ENCODE measurements at places on chromosomes 5 and 9.

DNA sequence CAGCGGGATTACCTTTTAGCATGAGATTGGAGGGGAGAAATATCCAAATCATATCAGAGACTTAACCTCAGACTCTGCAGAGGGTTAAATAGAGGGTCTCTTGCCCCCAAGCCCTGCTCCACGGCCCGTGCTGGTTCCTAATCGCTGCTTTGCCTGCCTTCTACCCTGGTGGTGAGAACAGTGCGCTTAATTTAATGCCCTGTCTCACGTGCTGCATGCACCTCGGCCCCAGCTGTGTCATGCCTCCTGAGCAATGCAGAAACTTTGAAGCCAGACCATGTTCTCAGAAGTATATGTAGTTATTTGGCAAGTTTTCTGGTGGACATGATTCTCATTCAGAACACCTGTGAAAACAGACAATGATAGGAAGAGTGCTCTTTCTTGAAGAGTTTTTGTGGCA, 1.4 kb downstream of the OTULIN start:
- no peak for DNase-seq

DNA sequence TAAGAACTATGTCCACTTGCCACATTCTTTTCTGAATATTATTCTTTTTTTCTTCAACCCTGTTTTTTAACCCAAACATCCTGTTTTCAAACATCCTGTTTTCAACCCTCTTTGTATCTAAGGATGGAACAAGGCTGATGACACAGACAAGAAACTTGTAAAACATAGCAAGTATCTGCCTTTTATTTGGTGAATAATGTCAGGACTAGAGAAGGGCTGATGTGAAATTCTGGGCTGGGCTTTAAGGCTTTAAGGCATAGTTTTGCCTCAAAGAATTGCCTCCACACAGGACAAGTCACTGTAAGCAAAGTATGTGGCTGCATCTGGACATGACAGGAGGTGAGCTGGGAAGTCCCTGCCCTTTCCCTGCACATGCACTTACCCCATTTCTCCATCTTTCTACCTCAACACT, 42.5 kb upstream of the RIC1 start:
- DNase-seq: no peak

DNA sequence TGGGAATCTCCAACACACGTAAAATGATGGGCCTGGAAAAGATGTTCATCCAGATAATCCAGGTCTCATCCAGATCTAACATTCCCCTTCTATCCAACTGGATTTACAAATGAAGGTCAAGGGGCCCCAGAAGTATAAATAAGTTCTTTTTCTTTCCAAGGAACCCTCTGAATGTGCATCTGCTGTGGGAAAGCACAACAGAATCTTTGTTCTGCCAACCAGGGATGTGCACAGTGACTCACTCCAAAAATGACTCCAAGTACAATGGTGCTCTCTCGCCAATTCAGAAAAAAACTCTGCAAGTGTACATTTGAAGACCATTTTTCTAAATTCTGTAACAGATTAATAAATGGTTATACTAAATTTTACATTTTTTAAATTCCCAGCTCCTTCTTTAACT, 12.4 kb downstream of the RAPGEF6 start:
- DNase-seq: no peak

DNA sequence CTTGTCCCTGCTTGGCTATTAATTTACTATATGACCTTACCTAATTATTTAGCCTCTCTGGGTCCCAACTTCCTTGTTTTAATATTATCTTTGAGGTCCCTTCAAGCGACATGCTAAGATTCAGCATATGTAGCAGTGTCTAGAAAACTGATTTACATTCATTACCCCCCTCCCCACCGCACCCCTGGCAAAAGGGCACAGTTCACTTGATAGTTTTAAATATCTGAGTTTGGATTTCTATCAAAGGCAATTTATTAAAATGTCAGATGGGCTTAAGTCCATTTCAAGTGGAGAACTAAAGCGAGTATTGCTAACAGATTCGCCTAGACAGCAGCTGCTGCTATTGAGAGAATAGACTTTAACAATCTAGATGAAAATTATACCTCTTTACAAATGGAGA, 3.9 kb downstream of the CEMIP2 start:
- DNase-seq: no peak

- DNase-seq: no peak
These were observed 109.5 kb downstream of the MYO10 start for GRCh38 chr5:16826379-16827125.

- DNase-seq: no peak
These were observed 37.2 kb upstream of the S1PR3 start for GRCh38 chr9:88954066-88954465.

- no peak for DNase-seq
These were observed 9.9 kb downstream of the GFPT2 start for GRCh38 chr5:180343110-180343830.

DNA sequence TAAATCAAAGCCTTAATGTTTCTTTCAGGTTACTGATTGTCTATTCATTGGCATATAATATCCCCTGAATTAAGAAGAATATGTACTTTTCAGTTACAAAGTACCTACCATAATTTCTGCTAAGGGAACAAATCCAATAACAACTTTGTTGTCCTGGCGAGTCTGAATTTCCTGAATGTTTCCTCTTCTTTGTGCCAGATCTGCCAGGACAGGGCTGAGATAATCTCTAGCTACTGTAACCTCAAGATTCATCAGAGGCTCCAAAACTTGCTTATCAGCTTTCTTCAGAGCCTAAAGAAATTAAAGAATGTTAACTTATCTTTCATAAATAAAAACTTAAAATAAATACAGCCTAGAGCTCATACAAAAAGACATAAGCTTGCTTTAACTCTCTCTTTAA, 37.2 kb downstream of the HEXB start:
- DNase-seq: no peak

GRCh38 chr5:30592833-30593232, 600.7 kb upstream of the CDH6 start:
- no peak for DNase-seq

- DNase-seq: no peak
These were observed 90.9 kb upstream of the MINAR2 start for GRCh38 chr5:129656952-129657351.

- DNase-seq: no peak
These were observed 561.4 kb downstream of the BNC2 start for GRCh38 chr9:16309082-16309468.

DNA sequence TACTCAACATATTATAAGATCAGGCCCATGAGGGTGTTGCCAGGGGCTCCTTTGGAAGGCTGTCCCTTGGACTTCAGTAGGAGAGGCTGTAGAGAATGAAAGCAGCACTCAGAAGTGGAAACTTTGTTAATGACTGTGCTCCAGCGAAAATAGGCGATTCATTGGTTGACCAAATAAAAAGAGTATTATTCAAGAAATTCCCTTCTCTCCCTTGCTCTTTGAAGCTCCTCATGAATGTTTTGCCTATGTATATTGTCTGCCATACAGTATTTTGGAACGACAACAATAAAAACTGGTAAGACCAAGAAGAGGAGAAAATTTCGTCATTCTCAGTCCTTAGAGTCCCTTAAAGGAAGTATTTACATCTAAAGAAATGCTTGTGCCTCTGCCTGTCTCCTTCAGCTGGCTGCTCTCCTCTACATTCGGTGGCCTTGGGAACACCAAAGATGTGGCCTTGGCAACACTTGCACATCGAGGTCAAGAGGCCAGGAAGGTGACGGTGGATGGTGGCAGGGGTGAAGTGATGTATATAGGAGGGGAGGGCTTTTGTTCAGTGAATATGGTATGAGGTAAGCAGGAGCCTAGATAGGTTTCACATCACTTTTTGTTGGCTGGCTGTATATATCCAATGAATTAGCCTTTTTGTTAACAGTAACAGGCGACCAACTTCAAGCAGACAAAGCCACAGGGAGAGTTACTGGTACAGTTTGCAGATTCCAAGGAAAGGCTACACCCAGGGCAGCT, 95.0 kb upstream of the ACTBL2 start:
- no peak for DNase-seq

GRCh38 chr9:84432746-84433145, 92.2 kb upstream of the SLC28A3 start:
- DNase-seq: no peak

GRCh38 chr9:97744710-97745708, 47.9 kb upstream of the XPA start:
- no peak for DNase-seq

GRCh38 chr5:67999391-67999790, 216.2 kb upstream of the PIK3R1 start:
- no peak for DNase-seq

GRCh38 chr9:104860263-104860662, 67.7 kb downstream of the ABCA1 start:
- DNase-seq: no peak

Measured in adrenal gland (tissue), 19 donors.